Activated gamma-delta T cell (primary cell): ENCODE measurements at places on chromosomes 6 and 20.

DNA sequence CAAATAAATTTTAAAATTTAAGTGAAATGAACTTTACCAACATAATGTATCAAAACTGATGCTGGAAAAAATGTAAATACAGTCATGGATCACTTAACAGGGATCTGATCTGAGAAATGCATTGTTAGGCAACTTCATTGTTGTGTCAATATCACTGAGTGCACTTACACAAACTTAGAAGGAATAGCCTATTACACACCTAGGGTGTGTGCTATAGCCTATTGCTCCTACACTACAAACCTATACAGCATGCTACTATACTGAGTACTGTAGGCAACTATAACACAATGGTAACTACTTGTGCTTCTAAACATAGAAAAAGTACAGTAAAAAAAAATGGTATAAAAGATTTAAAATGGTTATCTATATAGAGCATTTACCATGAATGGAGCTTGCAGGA, 104.5 kb downstream of the DCDC2 start:
- DNase-seq = no peak

GRCh38 chr6:134607411-134607810, 289.5 kb upstream of the SGK1 start:
- DNase-seq = no peak

- no peak for DNase-seq
These were observed 76.0 kb downstream of the MAN1A1 start for GRCh38 chr6:119273272-119274196.

GRCh38 chr20:53713328-53714056, 119.9 kb upstream of the ZNF217 start:
- no peak for DNase-seq

GRCh38 chr20:61874421-61875068, 191.1 kb downstream of the TAF4 start:
- no peak for DNase-seq

DNA sequence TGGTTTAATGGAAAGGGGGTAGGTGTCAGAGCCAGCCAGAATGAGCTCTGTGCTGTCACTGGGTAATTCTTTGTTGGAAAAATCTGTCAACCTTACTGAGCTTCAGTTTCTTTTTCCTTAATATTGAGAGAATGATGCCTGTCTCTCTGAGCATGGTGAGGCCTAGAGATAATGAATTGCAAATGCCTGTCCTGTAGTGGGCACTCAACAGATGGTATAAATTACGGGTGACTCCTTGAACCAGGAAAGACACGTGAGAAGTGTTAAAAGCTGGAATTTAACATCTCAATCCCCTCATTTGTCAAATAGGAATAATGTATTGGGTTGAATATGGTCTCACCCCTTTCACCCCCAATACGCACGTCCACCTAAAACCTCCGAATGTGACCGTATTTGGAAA, 74.9 kb downstream of the ADTRP start:
- no peak for DNase-seq

DNA sequence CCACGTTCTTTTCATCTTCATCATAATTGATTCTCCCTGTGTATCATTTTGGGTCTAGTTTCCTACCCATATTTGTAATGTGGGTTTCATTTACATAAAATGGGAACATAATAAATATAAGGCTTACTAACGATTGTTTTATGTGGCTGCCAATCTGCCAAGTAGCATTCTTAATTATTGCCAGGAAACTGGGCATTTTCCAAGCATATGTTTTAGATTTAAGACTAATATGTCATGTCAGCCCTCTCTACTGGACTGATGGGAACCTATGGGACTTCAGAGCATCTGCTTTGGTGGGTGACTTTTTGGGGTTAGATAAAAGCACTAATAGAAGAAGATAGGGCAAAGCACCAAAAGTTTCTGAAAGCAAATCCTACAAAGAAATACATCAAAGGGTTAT, 157.5 kb downstream of the TBX18 start:
- no peak for DNase-seq

- no peak for DNase-seq
These were observed 14.7 kb upstream of the RCAN2 start for GRCh38 chr6:46505693-46506512.

GRCh38 chr20:54132612-54133433, 41.0 kb downstream of the CYP24A1 start:
- no peak for DNase-seq

- no peak for DNase-seq
These were observed 7.0 kb downstream of the DYNLRB1 start for GRCh38 chr20:34522969-34523871.

- no peak for DNase-seq
These were observed 12.7 kb upstream of the SMOC2 start for GRCh38 chr6:168428052-168428826.

GRCh38 chr6:684831-685636, 7.9 kb downstream of the EXOC2 start:
- no peak for DNase-seq

GRCh38 chr6:16651871-16652270, 109.4 kb downstream of the ATXN1 start:
- no peak for DNase-seq

DNA sequence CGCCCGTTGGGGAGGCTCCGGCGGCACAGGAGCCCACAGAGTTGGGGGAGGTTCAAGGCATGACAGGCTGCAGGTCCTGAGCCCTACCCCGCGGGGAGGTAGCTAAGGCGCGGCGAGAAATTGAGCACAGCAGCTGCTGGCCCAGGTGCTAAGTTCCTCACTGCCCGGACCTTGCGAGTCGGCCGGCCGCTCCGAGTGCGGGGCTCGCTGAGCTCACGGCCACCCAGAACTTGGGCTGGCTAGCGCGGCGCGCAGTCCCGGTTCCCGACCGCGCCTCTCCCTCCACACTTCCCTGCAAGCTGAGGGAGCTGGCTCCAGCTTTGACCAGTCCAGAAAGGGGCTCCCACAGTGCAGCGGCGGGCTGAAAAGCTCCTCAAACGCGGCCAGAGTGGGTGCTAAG, 23.9 kb upstream of the KIF13A start:
- no peak for DNase-seq

- no peak for DNase-seq
These were observed 54.6 kb downstream of the FYN start for GRCh38 chr6:111818539-111819226.

- DNase-seq = no peak
These were observed 20.2 kb upstream of the REV3L start for GRCh38 chr6:111503194-111503593.

GRCh38 chr6:146281651-146282362, 252.9 kb downstream of the GRM1 start:
- DNase-seq = no peak

DNA sequence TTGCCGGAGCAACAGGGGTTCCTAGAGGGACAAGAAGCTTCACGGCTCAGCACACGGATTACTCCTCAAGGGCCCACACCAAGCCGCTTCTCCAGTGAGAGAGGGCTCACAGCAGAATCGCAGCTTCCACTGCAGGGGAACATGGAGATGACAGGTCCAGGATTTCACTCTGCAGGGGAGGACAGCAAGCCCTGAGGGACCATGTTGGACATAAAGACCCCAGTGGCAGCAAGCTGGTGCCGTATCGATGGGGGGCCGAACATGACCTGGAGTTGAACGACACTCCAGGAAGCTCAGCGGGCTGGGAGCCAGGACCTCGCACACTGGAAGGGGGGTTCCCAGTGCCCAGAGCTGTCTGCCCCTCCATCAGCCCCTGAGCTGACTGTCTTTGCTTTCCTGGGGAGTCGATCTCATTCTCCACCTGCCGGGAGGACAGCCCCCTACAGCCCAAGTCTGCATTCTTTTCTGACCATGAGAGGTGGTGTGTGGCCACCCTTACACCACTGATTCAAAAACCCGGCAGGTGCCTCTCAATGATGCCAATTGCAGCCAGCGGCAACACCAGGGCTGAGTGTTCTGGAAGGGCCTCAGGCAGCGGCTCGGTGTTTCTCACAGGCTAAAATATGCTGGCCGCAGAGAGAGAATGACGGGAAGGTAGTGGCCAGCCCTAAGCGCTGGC, 194.5 kb upstream of the CDH4 start:
- no peak for DNase-seq

DNA sequence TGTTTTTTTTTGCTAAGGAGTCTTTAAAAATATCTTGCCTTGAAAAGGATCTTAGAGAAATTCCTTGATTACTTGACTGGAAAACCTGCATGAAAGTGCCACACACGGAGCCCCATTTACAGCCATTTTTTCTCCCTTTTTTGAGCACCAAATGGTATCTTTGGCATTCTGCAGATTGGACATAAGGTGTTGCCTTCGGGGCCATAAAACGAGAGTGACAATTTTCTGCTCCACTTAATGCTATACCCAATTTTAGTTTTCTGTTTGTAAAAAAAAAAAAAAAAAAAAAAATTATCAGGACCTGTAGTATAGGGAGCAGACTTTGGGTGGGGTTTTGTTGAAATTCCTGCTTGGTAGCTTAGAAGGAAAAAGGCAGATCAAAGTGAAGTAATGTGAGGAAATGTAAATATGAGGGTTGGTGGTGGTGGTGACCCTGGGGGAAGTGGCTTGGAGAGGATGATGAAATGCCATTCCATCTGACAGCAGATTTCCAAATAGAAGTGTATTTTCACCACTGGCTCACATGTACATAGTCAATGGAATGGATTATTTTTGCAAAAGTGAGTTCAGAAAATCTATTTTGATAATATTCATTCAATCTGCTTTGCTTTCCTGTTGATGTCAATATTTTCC, 212.1 kb upstream of the SOX4 start:
- DNase-seq = no peak

DNA sequence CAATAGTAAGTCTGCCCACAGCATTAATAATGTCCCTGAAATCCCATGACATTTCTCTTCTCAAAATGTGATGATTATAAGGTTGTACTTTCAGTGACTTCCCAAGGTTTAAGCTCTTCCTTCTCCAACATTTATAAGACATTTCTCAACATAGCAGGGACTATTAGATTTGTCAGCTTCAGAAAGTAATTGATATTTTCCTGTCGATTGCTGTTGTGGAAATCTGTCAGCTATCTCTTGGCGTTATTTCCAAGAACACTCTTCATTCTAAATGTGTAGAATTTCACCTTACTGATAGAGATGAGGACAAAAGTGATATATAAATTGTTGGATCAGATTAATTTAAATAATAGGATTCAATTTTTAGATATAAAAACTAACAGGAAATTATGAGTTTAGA, 149.7 kb upstream of the IMPG1 start:
- no peak for DNase-seq

DNA sequence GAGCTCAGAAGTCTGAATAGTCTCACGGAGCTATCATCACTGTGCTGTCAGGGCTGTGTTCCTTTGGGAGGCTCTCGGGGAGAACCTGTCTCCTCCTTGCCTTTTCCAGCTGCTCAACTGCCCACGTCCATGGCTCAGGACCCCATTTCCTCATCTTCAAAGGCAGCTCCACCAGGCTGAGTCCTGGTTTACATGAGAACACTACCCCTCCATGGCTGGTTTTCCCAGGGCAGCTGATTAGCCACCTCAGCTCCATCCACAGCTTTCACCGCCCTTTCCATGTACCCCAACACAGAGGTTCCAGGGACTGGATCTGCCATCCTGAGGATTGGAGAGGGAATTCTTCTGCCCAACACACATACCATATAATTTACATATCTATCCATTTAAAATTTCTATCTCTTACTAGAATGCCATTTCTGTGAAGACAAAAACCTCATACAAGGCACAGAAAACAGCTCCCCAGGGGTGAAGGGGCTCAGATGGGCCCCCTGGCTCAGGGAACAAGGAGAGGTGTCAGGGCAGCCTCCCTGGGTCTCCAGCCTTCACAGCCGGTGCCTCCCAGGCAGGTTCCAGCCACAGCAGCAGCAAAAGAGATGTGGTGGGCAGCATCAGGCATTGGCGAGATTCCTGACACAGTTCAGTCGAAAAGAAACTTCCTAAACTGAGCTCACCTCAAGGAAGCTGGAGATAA, 2.2 kb upstream of the RAET1E start:
- DNase-seq = no peak

- DNase-seq = no peak
These were observed 17.2 kb upstream of the AHI1 start for GRCh38 chr6:135514706-135515105.

DNA sequence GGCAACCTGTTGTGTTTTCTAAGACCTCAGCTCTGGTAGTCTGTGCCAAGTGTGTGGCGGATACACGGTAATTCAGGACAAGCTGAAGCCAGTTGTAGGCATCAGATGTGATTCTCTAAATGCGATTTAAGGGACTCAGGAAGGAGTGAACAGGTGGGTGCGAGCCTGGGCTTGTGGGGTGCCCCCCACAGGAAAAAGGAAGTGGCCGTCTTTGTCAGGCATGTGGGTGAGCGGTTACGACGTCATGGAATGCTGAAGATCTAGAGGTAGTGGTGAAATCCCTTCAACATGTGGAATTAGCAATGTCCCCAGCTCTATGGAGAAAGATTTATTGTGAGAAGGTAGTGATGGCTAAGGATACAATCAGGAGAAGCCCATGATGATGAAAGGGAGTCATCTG, 95.1 kb upstream of the EXOC2 start:
- no peak for DNase-seq

DNA sequence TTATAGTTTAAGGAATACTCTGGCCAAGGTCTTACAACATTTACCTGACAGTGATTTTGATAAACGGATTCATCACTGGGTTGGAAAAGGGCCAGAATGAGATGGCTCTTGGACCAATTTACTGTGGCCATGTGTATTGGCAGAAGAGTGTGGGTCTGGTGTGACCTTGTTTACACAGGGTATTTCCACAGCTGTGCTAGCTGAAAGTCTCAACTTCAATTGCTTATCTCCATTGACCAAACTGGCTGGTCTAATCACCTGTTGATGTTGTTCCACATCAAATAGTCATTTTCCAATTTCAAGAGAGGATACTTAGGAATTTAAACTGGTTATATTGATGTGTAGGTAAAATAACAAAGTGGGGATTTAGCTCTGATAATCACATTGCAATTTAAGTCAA, 501.6 kb upstream of the MAP3K7 start:
- no peak for DNase-seq

- DNase-seq = no peak
These were observed 50.3 kb upstream of the PTPRK start for GRCh38 chr6:128570680-128571063.

DNA sequence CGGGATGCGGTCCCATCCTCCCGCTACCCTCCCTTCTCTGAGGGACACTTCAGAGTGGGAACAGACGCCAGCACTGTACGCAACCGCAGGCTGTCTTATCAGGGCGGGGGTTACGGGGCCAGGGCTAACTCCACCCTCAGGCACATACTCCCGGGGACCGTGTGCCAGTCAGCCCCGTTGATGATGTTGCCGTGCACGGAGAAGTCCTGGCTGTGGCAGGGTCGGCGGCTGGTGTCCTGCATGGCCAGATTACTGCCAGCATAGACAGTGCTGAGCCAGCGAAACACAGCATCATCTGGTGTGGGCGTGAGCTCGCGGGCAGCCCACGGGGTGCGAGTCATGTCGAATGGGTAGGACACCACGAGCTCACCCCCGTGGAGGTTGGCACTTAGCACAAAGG, 5.0 kb downstream of the CPXM1 start:
- no peak for DNase-seq
